NCI-H187 (cell line): ENCODE measurements at places on chromosomes 7 and 10.

DNA sequence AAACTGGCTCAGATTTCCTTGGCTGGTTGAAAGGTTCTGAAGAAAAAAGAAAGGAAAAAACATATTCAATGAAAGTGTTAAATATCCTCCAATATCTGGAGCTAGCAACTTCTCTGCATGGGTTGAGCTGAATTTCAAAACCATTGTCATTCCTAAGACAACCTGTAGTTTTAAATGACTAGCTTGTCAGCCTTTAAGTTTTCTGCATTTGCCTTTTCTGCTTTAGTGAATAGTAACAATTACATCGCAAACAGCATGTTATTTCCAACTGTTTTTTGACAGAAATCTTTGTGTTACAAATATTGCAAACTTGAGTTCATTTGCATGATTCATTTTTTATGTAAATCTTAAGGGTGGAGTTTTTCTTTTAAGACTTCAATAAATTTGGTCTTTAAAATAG, 852.3 kb upstream of the CELF2 start:
- DNase-seq = no peak

GRCh38 chr7:20310963-20311742, 19.5 kb upstream of the ITGB8 start:
- DNase-seq = no peak

DNA sequence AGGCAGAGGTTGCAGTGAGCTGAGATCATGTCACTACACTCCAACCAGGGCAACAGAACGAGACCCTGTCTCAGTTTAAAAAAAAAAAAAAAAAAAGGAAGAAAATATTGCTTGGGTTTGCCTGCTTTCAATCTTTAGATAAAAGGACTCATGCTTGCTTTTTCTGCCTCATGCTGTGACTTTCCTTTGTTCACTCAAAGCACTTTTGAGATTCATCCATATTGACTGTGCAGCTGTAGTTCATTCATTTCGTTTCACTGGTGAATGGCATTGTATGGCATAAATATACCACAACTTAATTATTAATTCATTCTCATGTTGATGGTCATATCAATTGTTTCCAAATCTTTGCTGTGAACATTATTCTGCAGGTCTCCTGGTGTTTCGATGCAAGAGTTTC, 97.6 kb upstream of the NFE2L3 start:
- no peak for DNase-seq

DNA sequence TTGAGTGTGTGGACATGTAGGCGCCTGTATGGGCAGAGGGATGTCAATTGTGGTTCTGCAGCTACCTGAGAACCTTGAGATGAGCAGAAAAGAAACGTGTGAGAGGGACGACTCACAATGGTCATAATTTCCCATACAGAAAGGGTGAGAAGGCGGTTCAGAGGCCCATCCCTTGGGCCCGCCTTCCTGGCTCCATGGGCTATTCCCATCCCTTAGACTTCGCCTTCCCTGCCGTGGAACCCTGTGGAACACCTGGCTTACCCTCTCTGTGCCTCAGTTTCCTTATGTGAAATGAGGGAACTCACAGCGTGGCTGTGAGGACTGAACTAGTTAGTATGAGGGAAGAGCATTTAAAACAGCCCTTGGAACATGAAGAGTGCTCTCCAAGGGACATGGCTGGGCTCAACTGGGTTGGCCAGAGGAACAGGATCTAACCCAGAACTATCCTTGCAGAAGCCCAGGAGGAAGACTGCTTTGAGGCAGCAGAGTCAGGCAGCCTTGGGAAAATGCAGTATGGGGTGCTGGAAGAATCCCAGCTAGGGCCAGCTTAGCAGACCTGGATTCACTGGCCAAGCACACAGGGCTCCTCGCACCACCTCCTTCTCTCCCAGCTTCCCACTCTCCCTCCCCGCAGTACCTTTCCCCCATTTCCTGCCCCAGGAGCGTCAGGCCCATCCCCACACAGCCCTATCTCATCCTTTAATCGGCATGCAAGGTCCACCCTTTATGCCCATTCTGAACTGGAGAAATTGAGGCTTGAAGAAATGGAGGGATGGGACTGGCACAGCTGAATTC, 11.1 kb upstream of the ZMIZ1 start:
- DNase-seq = no peak

GRCh38 chr7:7563813-7564212, 2.9 kb upstream of the MIOS start:
- DNase-seq = no peak

DNA sequence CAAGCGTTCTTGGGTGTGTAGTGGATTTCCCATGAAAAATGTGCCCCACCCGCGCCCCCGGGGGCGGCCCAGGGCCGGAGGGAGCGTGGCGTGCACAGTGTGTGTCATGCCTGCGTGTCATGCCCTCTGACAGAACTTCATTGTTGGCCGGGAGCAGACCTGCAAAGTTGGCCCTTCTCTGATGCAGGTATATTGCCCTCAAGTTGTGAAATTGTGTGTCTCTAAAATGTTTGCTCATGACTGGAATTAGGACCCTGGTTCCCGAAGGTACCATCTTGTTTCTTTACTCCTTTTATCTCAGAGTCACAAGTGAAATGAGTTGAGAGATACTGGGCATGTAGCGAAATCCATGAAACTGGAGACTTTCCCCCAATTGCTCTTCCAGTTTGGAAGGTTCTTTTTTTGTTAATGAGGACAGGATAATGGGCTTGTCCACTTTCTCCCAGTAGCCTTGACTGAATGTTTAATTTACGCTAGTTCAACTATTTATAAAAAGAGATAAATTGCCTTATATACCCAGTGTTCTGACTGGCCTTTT, 26.2 kb downstream of the ADK start:
- no peak for DNase-seq

GRCh38 chr7:116776610-116777289, 85.6 kb upstream of the CAPZA2 start:
- no peak for DNase-seq

DNA sequence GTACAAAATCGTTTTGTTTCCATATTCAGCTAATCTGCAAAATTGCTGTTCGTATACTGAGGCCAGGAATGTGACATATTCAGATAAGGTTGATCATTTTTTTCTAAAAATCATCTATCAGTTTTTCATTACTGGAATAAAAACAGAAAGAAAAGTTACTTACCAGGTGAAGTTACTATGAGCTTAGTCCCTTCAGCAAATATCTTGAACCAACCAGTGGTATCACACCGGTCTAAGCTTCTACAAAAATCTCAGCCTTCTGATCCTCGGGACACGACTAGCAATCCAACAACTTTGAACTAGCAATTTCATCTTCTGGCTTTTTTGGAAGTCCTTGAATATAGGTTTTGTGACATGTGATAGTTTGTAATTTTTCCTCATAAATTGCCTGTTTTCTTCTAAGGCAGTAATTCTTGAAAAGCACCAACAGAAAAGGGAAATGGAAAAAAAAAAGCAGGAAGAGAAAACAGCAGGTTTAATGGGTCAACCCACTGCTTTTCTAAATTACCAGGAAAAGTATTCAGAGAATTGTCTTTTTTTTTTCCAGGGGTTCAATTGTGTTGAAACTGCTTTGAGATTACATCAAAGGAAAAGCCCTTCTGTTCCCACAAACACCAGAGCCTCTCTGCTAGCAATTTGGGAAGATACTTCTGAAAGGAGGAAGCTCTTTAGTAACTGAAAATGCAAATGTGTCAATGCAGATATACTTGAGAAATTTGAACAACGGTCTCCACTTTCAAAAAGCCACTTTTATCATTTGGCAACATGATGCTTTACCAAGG, 2.9 kb upstream of the TARP start:
- no peak for DNase-seq

DNA sequence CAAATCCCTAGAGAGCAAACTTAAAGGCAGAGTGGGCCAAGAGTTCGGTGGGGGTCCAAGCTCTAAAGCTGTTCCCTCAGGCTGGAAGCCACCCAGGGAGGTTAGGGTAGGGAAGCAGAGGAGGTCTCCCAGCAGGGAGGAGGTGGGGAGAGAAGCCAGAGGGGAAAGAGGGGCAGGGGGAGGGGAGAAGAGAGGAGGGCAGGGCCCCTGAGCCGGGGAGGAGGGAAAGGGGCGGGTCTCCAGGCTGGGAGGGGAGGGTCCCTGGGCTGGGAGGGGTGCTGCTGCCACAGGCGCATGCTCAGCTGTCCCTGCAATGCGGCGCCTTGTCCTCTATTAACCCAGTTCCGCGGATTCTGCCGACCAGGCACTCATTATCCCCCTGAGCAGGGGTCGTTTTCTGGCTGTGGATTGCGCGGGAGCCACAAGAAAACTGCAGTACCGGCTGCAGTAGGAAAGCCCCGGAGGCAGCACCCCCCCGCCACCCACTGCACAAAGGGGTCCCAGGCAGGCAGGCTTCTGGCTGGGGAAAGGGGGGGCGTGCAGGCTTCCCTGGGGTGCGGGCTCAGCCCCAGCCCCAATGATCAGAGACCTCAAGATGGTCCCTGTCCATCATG, 49.3 kb downstream of the CAMK2B start:
- DNase-seq = no peak

GRCh38 chr7:26388256-26388655, 96.6 kb downstream of the SNX10 start:
- DNase-seq = no peak

- no peak for DNase-seq
Measured at GRCh38 chr10:47456079-47456785, 27.7 kb downstream of the ANXA8 start.

DNA sequence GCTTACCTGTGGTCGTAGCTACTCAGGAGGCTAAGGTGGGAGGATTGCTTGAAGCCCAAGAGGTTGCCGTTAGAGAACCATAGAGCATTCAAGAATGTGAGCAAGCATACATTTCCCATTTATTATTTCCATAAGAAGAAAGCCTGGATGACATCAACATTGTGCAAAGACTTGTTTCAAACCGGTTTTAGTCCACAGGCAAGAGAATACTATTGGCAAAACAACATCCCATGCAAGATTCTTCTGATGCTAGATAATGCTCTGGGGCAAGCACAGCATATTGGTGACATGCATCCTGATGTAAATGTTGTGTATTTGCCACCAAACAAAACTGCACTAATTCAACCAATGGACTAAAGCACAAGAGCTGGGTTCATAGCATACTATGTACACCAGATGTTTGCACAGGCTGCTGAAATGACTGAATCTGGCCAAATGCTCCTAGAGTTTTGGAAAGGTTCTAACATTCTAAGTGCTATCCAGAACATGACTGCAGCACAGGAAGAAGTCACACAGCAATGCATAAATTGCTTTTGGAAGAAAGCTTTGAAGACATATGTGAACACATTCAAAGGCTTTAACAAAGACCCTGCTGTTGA, 42.6 kb downstream of the OTUD1 start:
- no peak for DNase-seq

GRCh38 chr7:47347346-47347745, 234.6 kb downstream of the TNS3 start:
- DNase-seq = no peak

DNA sequence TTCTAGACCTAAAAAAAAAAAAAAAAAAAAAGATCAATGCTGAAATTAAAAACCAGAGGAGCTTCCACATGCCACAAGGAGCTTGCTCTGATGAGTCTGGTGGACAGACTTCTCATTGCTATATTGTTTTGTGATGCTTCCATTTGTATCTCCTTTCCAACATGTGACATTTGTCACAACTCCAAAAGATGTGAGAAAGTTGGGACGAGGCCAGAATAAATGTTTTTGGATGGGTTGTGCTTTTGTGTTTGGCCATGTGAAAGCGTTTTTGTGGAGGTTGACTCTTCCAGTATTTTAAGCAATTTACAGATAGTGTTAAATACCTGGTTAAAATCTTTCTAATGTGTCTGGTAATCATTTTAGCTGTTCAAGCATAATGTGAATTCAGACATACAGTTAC, 280.1 kb downstream of the SKAP2 start:
- DNase-seq = no peak

DNA sequence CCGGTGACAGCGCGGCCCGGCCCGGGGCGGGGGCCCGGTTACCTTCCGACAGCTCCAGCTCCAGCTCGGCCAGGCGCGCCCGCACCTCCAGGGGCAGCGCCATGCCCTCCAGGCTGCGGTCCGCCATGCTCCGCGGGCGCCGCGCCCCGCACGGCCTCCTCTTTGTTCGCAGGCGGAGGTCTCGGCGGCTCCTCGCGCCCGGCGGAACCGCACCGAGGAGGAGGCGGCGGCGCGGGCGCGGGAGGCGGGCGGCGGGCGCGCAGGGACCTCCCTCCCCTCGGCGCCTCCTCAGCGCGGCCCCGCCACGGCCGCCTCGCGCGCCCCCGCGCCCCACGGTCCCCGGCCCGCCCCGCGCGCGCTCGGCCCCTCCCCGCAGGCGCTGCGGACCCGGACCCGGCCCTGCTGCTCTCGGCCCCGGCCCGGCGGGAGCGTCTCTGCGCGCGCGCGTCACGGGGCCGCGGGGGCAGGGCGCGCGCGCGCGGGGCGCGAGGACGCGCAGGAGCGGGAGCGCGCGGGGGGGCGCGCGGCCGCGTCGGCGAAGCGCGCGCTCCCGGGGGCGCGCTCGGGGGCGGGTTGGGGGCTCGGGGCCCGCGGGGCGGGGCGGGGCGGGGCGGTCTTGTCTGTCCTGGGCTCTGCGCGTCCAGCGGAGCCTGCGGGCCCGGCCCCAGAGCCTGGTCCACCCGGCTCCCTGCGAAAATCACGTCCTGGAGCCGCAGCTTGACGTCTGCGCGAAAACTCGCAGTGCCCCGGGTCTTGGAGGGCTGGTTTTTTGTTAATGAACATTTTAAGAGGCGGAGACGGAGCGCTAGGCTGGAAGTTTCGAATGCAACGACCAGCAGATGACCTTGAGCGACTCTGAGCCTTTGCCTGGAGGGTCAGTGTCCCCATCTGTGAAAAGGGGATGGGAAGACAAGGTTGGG, at the start of gene DIP2C:
DIP2C (minus strand) TSS at position 217 of the 920 bp plus-strand sequence; CDS start at position 127, 90 bp downstream.
- DNase-seq = no peak

GRCh38 chr10:1290071-1290471, 233.9 kb downstream of the WDR37 start:
- DNase-seq = no peak

- no peak for DNase-seq
Measured at GRCh38 chr7:37920305-37920848, at the start of gene EPDR1. EPDR1 (plus strand) TSS chr7:37920640; CDS start chr7:37920940, 300 bp downstream.

DNA sequence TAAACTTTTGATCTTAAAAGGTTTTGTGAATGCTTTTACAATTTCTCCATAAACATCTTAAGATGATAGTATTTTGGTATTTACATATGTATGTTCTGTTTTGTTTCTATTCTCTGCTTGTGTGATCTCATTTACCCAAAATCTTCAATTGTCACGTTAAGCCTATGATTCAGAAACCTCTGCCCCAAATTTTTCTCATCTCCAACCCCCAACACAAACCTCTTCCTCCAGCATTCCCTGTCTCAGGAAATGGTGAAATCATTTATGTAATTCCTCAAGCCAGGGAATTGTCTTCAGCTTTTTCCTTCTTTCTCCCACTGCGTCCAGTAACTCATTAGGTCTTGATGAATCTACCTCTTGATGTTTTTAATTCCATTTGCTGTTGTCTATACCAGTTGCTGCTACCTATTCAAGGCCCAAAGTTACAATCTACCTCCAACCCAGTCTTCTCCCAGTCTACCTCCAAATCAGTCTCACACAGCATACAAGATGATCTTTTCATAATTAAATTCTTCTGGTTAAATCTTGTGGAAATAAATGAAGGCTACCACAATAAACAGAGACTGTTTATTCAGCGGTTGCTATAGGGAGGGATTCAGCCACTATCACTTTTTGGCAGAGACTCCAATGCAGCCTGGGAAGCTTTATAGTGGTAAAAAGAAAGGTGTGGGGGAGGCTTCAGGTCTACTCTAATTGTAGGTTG, 5.8 kb downstream of the CFAP69 start:
- no peak for DNase-seq

- no peak for DNase-seq
Measured at GRCh38 chr10:1116696-1117280, 60.6 kb downstream of the WDR37 start.
